Kidney tubule cell (primary cell): ENCODE measurements at places on chromosomes 6 and 20.

DNA sequence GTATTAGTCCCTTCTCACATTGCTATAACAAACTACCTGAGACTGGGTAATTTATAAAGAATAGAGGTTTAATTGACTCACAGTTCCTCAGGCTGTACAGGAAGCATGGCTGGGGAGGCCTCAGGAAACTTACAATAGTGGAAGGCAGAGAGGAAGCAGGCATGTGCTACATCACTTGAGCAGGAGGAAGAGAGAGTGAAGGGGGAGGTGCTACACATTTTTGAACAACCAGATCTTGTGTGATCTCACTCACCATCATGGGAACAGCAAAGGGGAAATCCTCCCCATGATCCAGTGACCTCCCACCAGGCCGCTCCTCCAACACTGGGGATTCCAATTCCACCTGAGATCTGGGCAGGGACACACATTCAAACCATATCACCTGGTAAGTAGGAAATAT, 630.6 kb downstream of the QKI start:
- peak; percentile 59 for DNase-seq

DNA sequence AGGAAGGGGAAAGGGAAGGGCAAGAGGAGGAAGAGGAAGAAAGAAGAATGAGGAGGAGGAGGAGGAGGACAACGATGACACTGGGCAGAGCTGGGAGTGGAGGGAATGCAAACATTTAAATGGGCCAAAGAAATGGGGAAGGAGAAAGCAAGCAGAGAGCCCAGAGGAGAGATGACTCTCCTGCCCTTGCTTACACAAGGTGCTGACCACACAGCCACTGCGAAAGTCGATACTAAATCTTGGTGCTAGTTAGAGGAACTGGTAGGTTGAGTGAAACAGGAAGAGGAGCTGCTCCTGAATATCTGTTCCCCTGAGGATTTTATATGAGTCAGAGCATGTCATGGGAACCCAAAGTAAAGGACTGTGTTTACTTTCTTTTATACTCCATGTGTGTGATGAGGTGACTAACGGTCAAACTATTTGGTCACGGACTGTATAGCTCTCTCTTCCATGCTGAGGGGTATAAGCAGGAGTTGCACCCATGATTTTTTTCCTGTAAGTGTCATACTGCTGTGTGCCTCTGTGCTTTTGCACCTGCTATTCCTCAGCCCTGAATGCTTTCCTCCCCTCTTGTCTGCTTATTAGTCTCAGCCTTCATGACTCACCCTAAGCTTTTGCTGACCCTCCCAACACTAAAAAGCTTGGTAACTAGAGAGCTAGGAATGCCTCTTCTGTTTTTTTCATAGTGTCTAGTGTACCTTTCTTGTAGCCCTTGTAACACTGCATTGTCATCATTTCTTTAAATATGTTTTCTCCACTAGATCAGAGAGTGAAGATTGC, 9.5 kb upstream of the PAQR8 start:
- DNase-seq = peak; percentile 100

DNA sequence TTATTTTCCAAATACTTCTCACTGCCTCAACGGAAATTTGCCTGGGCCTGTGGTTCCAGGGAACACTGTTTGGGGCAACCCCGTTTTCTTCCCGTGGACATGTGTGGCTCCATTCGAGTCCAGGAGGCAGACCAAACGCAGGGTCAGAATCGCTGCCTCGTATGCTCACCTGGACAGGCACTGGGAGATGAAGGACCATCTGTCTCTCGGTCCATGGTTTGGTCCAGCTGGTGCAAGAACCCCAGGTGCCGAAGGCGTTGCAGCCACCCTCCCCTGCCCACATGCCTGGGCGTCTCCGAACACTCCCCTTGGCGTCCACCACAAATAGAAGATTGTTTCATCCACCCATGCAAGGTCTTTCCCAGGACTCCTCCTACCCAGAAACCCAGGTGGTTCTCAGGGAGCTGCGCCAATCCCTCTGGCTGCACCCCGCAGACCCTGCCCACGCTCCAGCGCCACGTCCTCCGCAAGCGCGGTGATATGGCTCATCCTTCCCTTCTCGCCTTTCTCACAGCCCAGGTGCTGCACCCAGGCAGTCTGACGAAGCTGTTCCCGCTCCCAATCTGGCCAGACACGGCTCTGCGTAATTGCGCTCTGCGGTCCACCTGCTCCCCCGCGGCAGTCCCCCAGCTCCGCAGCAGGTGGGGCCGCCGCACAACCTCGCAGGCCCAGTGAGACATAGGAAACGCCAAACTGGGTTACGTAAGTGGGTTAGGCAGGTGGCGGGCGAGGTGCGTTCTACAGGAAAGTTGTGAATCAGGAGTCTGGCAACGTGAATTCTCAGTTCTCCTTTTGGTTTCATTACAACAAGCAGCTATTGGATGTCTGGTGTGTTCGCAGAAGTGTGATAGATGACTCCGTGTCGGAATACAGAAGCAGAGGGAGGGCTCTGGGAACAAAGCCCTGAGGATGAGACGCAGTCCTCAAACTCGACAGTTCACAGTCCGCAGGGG, 146.2 kb upstream of the ECI2 start:
- DNase-seq = peak; percentile 95

- no peak for DNase-seq
Measured at GRCh38 chr6:150761771-150762170, 103.7 kb upstream of the MTHFD1L start.
